Bronchial smooth muscle cell (primary cell): ENCODE measurements at places on chromosomes 16 and 17. TPM values are rescaled to one million over a fixed set of nuclear protein-coding genes. Genes with fewer than 3 reads are reported as not detected.

ALOX12 gene
- 0.09 TPM in 1 of 2 replicates, not detected in the other for total RNA-seq

BAHCC1 gene
- 4.4 and 5.1 TPM in 2 replicates for total RNA-seq

GNGT2 gene
- not detected in 2 replicates for total RNA-seq

IL17C gene
- total RNA-seq, result 0.09 TPM in 1 of 2 replicates, not detected in the other

SLC5A11 gene
- total RNA-seq, result not detected in 2 replicates

CORO6 gene
- 9.6 and 10.2 TPM in 2 replicates for total RNA-seq

DOC2B gene
- under 0.01 TPM in 1 of 2 replicates, not detected in the other for total RNA-seq

ITGA2B gene
- 0.16 and 0.60 TPM in 2 replicates for total RNA-seq

KRT13 gene
- 0.17 TPM in 1 of 2 replicates, not detected in the other for total RNA-seq

WFIKKN2 gene
- under 0.01 and 0.16 TPM in 2 replicates for total RNA-seq

UNC45B gene
- under 0.01 TPM in 1 of 2 replicates, not detected in the other for total RNA-seq

CCL1 gene
- not detected in 2 replicates for total RNA-seq

CACNA1H gene
- under 0.01 and 0.43 TPM in 2 replicates for total RNA-seq

ATP2C2 gene
- 0.69 TPM in 1 of 2 replicates, not detected in the other for total RNA-seq

JPH3 gene
- total RNA-seq, result under 0.01 TPM in 1 of 2 replicates, not detected in the other

ZNF469 gene
- 2.5 and 3.3 TPM in 2 replicates for total RNA-seq

NME3 gene
- 36.1 and 43.0 TPM in 2 replicates for total RNA-seq

NPW gene
- 0.47 and 0.60 TPM in 2 replicates for total RNA-seq

SP6 gene
- under 0.01 TPM in 2 replicates for total RNA-seq

RAB11FIP4 gene
- total RNA-seq, result 0.16 and 3.6 TPM in 2 replicates

CLEC18C gene
- under 0.01 TPM in 1 of 2 replicates, not detected in the other for total RNA-seq

MATCAP1 gene
- total RNA-seq, result 27.7 and 30.4 TPM in 2 replicates

HOXB7 gene
- 2.9 and 3.8 TPM in 2 replicates for total RNA-seq

KPNB1 gene
- total RNA-seq, result 174 and 196 TPM in 2 replicates

NECAB2 gene
- total RNA-seq, result under 0.01 TPM in 1 of 2 replicates, not detected in the other

ABCA6 gene
- total RNA-seq, result 31.7 and 55.2 TPM in 2 replicates

C16orf89 gene
- 2.5 TPM in 1 of 2 replicates, not detected in the other for total RNA-seq

TRAF4 gene
- total RNA-seq, result 23.8 and 26.6 TPM in 2 replicates

AMZ2 gene
- total RNA-seq, result 64.6 and 83.1 TPM in 2 replicates

PRSS33 gene
- total RNA-seq, result not detected in 2 replicates

METRN gene
- 67.3 and 101 TPM in 2 replicates for total RNA-seq

FBXW10B gene
- total RNA-seq, result 0.09 and 0.32 TPM in 2 replicates

CAMKK1 gene
- total RNA-seq, result 5.2 and 10.3 TPM in 2 replicates

ACAP1 gene
- total RNA-seq, result 3.3 and 5.2 TPM in 2 replicates

CACNG5 gene
- not detected in 2 replicates for total RNA-seq

NGFR gene
- 0.26 and 0.32 TPM in 2 replicates for total RNA-seq

ELMO3 gene
- 0.26 and 0.32 TPM in 2 replicates for total RNA-seq

PRKCB gene
- not detected in 2 replicates for total RNA-seq

CLEC18B gene
- 0.47 and 0.52 TPM in 2 replicates for total RNA-seq

LDHD gene
- total RNA-seq, result 0.43 and 2.5 TPM in 2 replicates

MYH8 gene
- total RNA-seq, result not detected in 2 replicates

SLC47A1 gene
- 0.16 TPM in 1 of 2 replicates, not detected in the other for total RNA-seq

CA7 gene
- not detected in 2 replicates for total RNA-seq

CSH2 gene
- not detected in 2 replicates for total RNA-seq

CNGB1 gene
- not detected in 2 replicates for total RNA-seq

CA4 gene
- total RNA-seq, result 0.09 TPM in 1 of 2 replicates, not detected in the other

FLCN gene
- total RNA-seq, result 62.9 and 67.0 TPM in 2 replicates

TPSAB1 gene
- not detected in 2 replicates for total RNA-seq

AOC3 gene
- 0.16 and 1.9 TPM in 2 replicates for total RNA-seq

AURKB gene
- 0.52 and 3.9 TPM in 2 replicates for total RNA-seq

WWP2 gene
- 11.7 and 16.4 TPM in 2 replicates for total RNA-seq

RDM1 gene
- 0.16 TPM in 1 of 2 replicates, not detected in the other for total RNA-seq

C16orf74 gene
- 3.9 and 11.5 TPM in 2 replicates for total RNA-seq

EFNB3 gene
- 0.86 and 0.95 TPM in 2 replicates for total RNA-seq

MYBBP1A gene
- 21.9 and 32.3 TPM in 2 replicates for total RNA-seq

TAC4 gene
- not detected in 2 replicates for total RNA-seq

OSGIN1 gene
- 1.9 and 2.7 TPM in 2 replicates for total RNA-seq

ERAL1 gene
- 11.1 and 12.5 TPM in 2 replicates for total RNA-seq

RBFOX1 gene
- not detected in 2 replicates for total RNA-seq
